Fibroblast of upper back skin (primary cell): ENCODE measurements at places on chromosomes 11 and 22.

- peak; percentile 10 for DNase-seq
Measured at GRCh38 chr11:30984827-30985226, 384.7 kb downstream of the DCDC1 start.

DNA sequence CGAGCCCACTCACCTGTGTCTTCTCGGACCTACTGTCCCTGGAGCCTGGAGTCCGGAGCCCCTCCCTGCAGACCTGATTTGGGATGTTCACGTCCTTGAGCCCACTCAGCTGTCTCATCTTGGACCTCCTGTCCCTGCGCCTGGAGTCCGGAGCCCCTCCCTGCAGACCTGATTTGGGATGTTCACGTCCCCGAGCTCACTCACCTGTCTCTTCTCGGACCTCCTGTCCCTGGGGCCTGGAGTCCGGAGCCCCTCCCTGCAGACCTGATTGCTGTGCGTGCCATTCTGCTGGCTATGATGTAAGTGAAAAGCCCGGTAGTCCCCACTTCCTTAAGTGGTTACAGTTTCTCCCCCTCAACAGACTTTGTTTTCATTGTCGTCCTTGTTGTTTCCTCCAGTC is 867.1 kb downstream of the BRD1 start:
- DNase-seq = no peak

GRCh38 chr11:96330511-96330859 is 12.5 kb downstream of the MAML2 start:
- DNase-seq = no peak

- peak; percentile 25 for DNase-seq
Measured at GRCh38 chr11:17386331-17387084, 2.0 kb downstream of the KCNJ11 start.

DNA sequence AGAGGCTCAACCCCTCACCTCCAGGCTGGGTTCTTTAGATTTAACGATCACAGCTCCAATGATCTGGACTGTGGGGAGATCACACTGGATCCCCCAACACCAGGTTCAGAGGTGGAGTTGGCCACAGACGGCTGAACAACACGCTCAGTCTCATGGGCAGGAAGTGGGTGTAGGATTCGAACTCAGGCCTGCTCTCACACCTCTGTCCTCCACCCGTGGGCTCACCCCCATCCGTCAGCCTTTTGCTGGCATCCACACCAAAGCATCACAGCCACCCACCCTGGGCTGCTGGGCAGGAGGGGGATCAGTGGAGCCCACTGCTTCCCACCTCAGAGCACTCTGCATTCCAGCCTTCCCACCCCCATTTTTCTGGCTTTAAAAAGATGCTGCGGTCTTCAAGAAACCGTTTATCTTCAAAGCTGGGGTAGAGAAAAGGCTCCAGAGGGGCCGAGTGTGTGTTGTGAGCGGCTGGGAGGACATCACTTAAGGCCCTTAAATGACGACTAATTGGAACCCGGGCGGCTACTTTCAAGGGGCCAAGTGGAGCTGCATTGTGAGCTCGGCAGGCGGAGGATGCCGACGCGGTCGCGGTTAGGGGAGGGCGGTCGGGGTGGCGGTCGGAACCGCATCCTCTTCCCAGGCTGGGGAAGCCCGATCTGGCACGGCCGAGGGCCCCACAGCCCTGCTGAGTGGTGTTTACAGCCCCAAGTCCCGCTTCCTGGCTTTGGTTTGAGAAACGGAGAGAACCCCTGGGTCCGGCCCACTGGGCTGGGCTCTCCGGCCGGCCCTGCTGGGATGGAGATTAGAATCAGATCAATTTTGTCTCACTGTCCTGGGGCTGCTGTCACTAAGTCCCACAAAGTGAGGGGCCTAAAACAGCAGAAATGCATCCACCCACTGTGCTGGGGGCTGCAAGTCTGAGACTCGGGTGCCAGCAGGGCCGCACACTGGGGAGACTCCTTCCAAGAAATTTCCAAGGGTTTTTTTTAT is 15.9 kb upstream of the FGF3 start:
- DNase-seq = peak; percentile 2

GRCh38 chr22:46593211-46593681 is 26.9 kb upstream of the GRAMD4 start:
- DNase-seq = no peak

GRCh38 chr11:64759722-64760719 is at the start of gene PYGM:
PYGM (minus strand) TSS chr11:64759974; CDS start chr11:64759898, 76 bp downstream.
- peak; percentile 61 for DNase-seq

DNA sequence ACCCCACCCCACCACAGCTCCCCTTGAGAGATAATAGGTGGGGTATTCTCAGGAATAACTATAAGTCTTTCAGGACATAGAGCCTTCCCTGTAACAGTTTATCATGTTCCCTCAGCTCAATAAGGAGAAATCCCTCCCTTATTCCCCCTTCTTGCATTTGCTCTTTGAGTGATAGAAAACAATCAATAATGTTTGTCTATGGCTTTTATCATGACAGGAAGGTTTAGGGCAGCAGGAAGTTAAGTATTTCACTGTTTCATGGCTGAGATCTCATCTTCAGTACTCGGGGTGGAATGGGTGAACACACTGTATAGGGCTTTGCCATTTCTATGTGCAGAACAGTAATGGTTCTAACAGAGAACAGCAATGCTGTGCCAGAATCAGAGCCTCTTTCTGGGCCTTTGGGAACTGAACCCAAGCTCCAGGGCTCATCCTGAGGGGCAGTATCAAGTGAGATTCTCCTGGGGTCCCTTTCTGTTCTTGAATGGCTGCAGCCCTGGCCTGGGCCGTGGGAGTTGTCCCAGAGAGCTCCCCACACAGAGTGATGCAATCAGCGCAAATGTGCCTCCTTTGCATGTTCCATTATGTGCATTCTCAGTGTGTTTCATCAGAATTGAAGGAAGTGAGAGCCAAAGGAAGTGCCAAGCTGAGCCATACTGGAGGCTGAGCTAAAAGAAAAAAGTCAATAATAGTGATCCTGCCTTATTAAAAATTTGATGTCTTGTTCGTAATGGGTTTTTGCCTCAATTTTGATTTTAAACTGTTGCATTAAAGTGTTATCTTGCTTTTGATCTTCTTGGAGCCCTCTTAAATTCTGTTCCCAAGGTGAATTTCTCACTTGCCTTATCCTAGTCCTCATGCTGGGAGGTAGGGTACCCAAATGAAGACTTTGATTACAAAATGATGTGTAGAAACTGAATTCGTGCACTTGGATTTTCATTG is 2.9 kb upstream of the CYP2R1 start:
- DNase-seq = peak; percentile 84
